Fibroblast of the aortic adventitia (primary cell): ENCODE measurements at places on chromosomes 1 and 21. TPM values are rescaled to one million over a fixed set of nuclear protein-coding genes. Genes with fewer than 3 reads are reported as not detected.

DNA sequence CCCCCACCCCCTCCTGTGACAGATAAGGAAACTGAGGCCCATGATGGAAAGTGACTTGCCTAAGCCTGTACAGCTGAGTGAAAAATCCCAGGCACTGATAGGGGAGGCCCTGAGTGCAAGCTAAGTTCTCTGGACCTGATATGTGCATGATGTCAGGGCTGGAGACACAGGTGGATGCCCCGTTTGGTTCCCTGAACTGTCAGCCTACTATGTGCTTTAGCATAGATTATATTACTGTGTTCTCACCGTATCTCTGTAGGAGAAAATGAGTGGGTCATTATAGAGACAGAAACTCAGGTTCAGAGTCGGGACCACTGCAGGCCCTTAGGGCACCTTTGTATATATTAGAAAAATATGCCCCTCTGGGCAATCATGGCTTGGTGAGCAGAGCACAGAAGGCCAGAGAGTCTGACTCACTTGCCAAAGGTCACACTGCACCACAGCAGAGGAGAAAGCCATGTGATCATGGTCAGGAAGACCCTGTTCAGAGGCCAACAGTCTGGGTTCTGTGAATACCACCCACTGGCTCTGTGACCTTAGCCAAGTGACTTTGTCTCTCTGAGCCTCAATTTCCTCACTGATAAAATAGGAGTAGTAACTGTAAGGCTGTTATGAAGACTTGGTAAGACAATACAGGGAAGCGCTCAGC is 145.8 kb upstream of the WNT4 start:
- no peak for DNase-seq

- no peak for DNase-seq
Measured at GRCh38 chr1:63612971-63613370, 19.8 kb downstream of the PGM1 start.

Gene A3GALT2
- total RNA-seq, result not detected in 2 replicates

- DNase-seq, result no peak
Measured at GRCh38 chr1:246987083-246987690, 20.7 kb downstream of the ZNF695 start.

Gene CRYAA
- total RNA-seq, result not detected in 2 replicates

DNA sequence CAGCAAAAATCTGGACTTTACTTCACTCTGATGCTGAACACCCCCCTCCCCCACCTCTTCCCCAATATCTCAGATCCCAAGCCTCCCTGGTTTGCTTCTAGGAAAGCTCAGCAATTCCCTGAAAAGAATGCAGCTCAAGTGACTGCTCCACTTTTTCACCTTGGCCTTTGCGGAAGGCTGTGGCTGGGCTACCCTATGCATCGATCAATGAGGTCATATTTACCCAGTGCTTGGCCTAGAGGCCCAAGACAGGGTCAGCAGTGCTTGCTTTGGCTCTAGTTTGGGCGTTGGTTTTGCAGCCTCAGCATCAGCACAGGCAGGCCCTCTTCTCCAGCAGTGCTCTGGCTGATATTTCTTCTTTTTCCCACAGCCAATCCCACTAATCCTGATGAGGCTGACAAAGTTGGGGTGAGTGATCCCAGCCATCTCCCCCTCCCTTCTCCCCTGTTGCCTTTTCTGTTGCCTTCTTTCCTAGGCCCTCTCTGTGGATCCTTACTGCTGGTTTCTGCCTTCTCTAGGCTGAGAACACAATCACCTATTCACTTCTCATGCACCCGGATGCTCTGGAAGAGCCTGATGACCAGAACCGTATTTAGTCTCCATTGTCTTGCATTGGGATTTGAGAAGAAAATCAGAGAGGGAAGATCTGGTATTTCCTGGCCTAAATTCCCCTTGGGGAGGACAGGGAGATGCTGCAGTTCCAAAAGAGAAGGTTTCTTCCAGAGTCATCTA is 14.2 kb downstream of the FCGR2B start:
- DNase-seq, result peak; percentile 4

DNA sequence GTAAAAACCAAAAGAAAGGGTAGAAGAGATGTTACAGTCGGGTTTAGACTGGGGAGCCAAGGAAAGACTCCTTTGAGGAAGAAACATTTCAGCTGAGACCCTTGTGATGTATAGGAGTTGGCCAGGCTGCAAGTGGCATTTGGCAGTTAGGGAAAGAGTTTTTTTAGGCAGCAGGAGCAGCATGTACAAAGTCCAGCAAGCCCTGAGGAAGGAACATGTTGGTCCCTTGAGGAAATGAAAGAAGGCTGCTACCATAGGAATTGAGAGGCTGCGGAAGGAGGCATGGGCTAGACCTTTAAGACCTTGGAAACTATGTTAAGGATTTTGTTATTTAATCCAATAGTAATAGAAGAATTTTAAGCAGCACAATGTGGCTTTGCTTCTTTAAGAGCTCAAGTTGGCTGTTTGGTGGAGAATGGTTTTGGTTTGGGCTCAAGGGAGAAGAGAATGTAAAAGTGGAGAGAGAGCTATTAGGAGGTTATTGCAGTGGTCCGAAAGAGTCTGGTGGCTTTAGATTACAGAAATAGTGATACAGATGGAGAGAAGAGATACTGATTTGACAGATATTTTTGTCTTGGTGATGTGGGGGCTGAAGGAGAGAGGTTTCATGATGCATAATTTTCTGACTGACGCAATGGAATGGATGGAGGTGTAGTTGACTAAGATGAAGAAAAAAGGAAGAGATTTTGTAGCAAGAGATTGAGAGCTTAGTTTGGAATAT is 26.6 kb downstream of the SMAP2 start:
- no peak for DNase-seq

GRCh38 chr1:105102371-105102770 is 1352.7 kb downstream of the AMY1C start:
- no peak for DNase-seq

Gene COL18A1
- total RNA-seq, result 56.5 and 57.9 TPM in 2 replicates

DNA sequence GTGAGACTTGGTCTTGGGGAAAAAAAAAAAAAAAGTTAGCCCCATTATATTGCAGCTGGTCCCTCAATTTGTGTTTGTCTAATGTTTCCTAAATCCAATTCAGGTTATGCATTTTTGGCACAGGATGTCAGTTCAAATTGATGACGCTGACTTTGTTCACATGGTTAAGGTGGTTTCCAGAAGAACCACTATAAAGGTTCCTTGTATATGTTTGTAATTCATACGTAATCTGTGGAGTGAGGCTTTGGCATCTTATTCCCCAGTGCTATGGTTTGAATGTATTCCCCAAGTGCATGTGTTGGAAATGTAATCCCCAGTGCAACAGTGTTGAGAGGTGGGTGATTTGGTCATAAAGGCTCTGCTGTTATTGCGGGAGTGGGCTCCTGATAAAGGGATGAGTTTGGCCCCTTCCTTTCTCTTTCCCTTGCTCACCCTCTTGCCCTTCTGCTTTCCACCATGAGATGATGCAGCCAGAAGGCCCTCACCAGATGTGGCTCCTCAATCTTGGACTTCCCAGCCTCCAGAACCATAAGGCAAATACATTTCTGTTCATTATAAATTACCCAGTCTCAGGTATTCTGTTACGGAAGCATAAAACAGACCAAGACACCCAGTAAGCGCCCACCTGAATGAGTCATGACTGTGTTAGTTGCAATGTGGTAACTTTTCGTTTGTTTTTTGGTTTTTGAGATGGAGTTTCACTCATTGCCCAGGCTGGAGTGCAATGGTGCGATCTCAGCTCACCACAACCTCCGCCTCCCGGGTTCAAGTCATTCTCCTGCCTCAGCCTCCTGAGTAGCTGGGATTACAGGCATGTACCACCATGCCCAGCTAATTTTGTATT is 19.5 kb upstream of the HLCS start:
- no peak for DNase-seq

DNA sequence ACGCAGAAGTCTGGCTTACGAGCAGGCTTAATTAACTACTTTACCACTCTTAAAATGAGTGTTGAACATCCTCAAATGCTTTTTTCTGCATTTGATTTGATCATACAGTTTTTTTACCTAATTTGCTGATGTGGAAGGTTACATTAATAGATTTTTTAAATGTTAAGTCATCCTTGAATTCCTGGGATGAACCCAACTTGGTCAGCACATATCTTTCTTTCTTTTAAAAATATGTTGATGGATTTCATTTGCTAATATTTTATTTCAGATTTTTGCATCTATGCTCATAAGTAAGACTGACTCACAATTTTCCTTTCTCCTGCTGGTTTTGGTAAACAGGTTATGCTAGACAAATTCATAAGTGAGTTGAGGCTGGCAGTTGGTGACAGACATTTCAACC is 82.9 kb downstream of the LHX4 start:
- DNase-seq, result peak; percentile 21

DNA sequence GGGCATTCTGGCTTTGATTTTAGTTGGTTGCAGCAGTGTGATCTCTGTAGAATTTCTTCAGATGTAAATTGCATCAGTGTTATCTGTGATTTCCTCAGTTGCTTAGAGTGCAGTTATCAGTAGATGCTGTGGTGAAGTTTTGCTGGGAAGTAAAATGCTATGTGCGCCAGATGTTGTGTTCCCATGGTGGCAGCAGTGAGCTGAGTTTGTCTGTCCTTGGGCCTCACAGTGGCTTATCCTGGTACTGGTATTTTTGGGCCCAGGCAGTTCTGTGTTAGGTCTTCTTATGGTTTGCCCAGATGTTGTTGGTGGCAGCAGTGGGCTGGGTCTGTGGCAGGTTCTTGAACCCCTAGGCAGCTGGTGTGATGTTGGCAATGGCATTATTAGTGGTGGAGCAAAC is 1242.1 kb downstream of the PLA2G4A start:
- DNase-seq, result no peak

Gene FAM3B
- total RNA-seq, result not detected in 2 replicates

GRCh38 chr1:238778113-238778512 is 608.3 kb upstream of the CHRM3 start:
- peak; percentile 2 for DNase-seq

DNA sequence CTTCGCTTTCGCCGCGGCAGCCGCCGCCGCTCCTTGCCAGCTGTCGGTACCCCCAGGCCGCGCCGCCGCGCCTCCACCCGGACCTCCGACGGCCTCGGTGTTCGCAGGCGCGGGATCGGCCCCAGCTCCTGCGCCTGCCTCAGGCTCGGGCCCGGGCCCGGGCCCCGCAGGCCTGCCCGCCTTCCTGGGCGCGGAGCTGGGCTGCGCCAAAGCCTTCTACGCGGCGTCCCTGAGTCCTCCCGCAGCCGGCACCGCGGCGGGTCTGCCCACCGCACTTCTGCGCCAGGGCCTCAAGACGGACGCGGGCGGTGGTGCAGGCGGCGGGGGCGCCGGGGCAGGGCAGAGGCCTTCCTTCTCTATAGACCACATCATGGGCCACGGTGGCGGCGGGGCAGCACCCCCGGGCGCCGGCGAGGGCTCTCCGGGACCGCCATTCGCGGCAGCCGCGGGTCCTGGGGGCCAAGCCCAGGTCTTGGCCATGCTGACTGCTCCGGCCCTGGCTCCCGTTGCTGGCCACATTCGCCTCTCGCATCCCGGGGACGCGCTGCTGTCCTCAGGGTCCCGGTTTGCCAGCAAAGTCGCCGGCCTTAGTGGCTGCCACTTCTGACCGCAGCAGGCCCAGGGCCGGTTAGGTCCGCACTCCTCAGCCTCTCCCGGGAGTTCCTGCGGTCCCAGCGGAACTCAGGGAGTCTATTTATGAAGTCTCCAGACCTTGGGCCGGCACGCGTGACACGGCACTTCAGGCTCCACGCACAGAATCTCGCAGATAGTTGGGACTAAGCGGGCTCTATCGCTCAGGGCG is 1.4 kb downstream of the FOXD2 start:
- DNase-seq, result no peak

DNA sequence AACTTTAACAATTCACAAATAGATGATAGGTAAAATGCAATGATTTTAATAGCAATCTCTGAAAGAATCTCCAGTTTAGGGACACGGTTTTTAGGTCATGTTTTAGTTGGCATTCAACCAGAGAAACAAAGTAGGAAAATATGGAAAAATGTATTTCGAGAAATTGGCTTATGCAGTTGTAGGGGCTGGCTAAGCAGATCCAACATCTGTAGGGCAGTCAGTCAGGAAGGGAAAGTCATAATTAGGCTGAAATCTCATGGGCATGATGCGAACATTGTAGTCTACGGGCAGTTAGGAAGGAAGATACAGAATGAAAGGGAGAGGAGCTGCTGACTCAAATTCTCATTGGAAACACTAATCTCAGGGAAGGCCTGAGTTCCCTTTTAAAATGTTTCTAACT is 1276.0 kb upstream of the ADGRL4 start:
- DNase-seq, result no peak

DNA sequence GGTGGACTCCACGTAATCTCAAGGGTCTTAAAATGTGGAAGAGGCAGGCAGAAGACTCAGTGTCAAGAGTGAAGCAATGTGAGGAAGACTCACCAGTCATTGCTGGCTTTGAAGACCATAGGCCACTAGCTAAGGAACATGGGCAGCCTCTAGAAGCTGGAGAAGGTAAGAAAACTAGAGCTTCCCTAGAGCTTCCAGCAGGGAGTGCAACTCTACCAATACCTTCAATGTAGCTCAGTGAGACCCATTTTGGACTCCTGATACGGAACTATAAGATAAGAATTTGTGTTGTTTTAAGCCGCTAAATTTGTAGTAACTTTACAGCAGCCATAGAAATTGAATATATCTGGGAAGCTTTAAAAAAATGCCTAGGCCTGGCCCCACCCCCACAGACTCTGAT is 18.9 kb downstream of the METTL13 start:
- DNase-seq, result no peak

DNA sequence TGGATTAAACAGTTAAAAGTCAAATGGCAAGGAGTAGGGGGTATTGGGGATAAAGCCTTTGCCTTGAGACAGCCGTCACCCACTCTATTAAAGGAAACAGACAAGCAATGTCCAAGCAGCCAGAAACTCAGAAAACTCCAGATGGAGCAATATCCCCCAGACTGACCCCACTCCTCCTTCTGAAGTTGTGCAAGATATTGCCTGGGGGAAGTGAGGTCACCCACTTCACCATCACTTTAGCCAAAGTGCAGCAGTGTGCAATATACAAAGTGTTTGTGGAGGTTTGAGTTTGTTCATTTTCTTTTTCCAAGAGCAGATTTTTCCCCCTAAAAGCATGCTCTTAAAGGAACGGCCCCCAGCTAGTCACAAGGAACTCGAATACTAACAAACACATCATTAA is 125.1 kb downstream of the ETS2 start:
- peak; percentile 70 for DNase-seq

- peak; percentile 38 for DNase-seq
Measured at GRCh38 chr1:115764541-115764940, 4.0 kb downstream of the CASQ2 start.

Gene OR2T33
- not detected in 2 replicates for total RNA-seq
